Left forelimb (tissue), 1 donor: ENCODE measurements at places on chromosomes 1 and 21.

- no peak for DNase-seq
Observed at GRCh38 chr1:37403166-37403565, 71.2 kb upstream of the ZC3H12A start.

GRCh38 chr1:29291756-29292155 lies 55.4 kb downstream of the PTPRU start:
- DNase-seq, result no peak

GRCh38 chr1:8752921-8753713 lies 64.3 kb downstream of the RERE start:
- no peak for DNase-seq

DNA sequence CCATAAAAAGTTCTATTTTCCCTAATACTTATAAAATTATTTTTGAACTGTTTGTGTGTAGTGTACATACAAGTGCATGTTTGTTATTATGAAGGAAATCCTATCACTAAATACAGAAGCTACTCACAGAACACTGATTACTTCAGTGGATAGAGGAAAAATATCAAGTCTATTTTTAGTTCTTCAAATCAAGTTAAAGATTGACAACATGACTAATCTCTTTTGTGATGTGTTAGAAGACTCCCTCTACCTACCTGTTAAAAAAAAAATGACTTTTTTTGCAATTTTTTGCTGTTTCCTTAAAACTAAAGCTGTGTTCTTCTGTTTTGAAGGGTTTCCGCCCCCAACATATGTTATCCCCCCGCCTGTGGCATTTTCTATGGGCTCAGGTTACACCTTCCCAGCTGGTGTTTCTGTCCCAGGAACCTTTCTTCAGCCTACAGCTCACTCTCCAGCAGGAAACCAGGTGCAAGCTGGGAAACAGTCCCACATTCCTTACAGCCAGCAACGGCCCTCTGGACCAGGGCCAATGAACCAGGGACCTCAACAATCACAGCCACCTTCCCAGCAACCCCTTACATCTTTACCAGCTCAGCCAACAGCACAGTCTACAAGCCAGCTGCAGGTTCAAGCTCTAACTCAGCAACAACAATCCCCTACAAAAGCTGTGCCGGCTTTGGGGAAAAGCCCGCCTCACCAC lies 45.5 kb downstream of the NCF2 start:
- no peak for DNase-seq

- no peak for DNase-seq
Observed at GRCh38 chr21:42609811-42610210, 43.6 kb upstream of the PDE9A start.

GRCh38 chr1:87588495-87588894 lies 259.8 kb downstream of the LMO4 start:
- no peak for DNase-seq

GRCh38 chr1:226532553-226532952 lies 16.0 kb upstream of the STUM start:
- DNase-seq, result no peak

DNA sequence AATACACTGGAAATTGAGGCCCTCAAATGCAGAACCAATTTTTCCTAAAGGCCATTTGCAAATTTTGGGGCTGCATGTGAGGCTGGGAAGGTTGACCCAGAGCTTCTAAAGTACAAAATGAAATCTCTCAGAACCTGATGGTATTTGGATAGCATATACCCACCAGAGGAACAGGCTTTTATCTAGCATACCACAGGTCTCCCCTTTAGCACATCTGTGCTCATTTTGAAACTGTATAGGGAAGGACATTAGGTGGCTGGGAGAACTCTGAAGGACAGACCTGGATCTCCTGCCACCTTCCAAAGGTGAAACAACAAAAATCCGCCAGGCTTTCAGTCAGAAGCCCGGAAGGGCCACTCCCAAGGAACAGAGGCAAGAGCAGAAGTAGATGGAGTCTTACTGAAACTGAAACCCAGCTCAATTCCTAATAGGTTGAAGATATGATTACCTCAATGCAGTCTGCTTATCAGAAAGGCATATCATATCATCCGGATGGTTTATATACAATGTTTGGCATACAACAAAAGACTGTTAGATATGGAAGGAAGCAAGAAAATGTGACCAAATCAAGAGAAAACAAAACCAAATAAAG lies 11.6 kb downstream of the CD55 start:
- DNase-seq, result no peak

- DNase-seq, result no peak
Observed at GRCh38 chr1:165639821-165640623, 9.0 kb downstream of the MGST3 start.

GRCh38 chr1:50412813-50413476 lies 10.3 kb downstream of the DMRTA2 start:
- DNase-seq, result no peak

DNA sequence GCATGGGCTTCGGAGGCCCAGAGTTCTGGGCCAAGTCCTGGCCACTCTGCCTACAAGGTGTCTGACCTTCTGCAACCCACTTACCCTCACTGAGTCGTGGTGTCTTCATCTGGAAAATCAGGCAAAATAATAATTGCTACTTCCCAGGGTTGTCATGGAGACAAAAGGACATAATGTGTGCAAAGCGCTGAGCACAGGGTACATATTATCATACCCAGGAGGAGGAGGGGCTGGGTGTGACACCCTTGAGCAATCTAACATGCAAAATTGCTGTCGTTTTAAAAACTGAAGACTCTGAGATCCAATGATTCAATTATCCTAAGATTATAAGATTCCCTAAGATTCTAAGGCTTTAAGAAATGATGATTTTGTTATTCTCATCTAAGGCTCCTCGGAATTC lies 459.5 kb downstream of the PTPRU start:
- DNase-seq, result no peak

DNA sequence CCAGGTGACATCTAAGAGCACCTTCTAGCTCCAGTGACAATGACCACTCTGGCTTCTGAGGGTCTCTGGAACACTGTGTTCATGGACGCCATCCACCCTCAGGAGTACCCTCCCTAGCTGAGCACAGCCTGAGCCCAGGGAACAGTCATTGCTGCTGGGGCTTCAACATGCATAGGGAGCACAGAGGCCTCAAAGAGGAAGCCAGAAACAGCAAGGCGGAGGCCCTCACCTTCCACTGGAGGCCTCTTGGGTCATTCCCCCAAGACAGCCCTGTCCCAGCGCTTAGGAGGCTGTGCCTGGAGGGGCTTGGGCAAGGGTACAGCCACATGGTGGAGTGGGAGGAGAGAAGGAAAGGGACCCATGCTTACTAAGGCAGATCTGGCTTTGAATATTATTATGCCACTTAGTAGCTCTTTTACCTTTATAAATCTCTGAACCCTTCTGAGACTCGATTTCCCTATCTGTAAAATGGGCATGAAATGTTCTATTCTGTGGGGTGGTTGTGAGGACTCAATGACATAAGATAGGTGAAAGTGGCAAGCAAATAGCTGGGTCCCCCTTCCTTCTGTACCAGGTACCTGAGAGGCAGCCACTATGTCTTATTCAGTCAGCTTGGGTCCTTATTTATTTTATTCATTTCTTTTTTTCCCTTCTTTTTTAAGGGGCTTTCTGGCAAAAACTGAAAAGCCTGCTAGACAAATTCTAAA lies 32.8 kb downstream of the PTAFR start:
- no peak for DNase-seq

DNA sequence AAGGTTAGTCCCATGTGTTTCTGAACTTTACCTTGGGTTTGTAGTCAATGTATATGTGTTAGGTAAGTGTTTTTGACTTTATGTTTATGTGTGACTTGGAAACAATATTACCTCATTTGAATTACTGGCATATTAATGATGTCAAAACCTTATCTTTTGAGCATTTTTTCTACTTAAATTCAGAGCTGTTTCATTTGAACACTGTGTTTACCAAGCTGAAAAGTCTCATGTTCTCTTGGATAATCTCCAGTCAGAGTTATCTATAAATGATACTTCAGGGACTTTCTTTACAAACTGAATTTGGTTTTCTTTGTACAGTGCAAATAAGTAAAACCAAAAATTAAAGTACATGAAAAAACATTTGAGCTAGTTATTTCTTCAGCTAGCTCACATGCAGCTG lies 30.0 kb downstream of the ADAMTS1 start:
- no peak for DNase-seq

DNA sequence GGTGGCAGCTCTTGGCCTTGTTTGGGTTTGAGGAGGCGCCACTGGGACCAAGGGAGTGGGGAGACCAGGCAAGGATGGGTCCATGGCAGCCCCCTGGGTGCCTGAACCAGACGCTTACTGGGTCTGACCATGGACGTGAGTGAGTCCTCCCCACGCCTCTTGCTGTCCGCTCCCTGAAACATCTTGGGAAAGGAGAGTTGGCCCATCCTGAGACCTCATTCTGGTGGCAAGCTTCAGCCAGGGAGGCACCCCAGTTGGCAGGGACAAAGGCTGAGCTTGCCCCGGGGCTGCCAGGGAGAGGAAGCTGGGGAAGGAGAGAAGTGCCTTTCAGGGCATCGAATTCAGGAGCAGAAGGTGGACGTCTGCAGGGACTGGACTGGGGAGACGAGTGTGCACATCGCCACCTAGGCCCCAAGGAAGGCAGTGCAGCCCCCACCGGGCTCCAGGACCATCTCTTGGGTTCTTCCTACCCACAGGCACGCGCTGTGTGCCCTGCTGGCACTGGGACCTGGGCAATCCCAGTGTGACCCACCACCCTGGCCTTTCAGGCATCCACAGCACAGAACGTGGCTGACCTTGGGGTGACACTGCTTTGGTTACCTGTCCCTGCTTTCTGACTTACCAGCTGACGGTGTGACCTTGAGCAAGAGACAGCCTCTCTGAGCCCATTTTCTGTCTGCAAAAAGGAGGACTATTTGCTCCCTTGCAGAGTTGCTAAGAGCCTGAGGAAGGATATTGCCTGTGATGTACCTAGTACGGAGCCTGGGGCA lies 132.9 kb upstream of the WNT4 start:
- no peak for DNase-seq

- no peak for DNase-seq
Observed at GRCh38 chr1:188670837-188671236, 1806.8 kb downstream of the BRINP3 start.

GRCh38 chr1:224192082-224192788 lies 9.2 kb downstream of the DEGS1 start:
- DNase-seq, result no peak

DNA sequence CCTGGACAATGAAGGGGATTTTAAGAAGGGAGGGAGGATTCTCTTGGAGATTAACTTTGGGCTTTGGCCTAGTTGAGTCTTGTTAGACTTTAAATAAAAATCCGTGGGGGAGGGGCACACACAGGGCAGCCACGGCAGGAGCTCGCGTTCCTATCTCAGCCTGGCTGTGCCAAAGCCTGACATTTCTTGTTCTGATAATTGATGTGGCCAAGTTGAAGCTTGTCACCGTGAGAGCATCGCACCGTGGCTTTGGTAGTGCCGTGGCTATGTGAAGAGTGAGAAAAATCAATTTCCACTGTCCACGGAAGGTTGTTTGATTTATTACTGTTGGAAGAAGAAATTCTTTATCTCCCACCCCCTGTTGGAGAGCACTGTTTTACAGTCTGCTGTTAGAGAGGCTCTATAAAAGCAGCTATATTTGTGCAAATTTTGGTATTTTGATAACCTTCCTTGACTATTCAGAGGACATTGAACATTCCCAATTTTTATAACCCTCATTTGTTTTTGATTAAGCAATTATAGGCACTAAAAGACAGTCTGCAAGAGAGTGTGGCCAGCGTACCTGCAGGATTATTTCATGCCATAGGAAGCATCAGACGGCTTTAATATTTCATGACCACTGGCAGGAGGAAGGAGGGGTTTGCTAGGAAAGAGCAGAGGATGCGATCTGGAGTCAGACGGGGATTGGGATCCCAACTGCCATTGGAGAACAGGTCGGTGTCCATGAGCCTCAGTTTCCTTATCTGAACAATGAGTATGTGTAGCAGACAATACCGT lies 160.7 kb downstream of the KAZN start:
- DNase-seq, result no peak

DNA sequence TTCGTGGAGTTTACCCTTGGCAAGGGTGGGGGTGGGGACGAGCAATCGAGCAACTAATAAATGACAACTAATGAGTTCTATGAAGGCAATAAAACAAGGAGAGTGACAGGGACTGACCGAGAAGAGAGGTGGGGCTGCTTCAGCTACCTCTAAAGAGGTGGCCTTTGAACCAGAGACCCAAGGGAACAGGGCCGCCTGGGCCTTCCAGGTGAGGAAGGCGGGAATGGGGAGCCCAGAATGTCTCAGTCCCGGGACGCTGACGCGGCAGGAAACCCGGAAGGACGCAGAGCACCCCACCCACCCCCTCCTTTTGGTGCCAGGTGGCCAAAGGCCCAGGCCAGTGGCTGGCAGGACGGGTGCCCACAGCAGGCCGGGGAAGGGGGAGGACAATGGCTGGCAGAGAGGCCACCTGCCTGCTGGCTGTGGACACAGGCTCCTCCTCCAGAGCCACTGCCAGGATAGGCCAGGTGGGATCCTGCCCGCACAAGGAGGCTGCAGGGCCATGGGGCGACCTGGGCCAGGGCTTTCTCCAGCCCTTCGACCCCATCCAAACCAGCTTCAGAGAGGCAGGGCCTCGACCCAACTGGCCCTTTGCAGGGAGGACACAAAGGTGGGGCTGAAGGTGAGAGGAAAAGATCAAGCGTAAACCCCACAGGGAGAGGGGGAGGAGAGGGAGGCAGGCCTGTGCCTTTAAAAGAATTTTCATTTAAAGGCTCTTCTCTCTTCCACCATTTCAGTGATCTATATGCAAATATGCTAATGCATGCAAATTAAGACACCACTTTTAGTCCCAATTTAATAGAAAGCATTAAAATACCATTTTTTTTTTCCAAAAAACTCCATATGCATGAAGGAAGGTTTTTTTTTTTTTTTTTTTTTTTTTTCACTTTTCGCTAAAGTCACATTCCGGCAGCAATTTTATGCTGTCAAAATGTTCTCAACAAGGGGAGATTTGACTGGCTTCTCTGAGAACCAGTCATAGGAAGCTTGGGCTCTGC lies 58.1 kb downstream of the CASZ1 start:
- DNase-seq, result no peak
